CD4-positive, alpha-beta T cell treated with Interleukin-12 subunit alpha and Interleukin-12 subunit beta, for 1 hour (primary cell): ENCODE measurements at places on chromosomes 13 and 19.

DNA sequence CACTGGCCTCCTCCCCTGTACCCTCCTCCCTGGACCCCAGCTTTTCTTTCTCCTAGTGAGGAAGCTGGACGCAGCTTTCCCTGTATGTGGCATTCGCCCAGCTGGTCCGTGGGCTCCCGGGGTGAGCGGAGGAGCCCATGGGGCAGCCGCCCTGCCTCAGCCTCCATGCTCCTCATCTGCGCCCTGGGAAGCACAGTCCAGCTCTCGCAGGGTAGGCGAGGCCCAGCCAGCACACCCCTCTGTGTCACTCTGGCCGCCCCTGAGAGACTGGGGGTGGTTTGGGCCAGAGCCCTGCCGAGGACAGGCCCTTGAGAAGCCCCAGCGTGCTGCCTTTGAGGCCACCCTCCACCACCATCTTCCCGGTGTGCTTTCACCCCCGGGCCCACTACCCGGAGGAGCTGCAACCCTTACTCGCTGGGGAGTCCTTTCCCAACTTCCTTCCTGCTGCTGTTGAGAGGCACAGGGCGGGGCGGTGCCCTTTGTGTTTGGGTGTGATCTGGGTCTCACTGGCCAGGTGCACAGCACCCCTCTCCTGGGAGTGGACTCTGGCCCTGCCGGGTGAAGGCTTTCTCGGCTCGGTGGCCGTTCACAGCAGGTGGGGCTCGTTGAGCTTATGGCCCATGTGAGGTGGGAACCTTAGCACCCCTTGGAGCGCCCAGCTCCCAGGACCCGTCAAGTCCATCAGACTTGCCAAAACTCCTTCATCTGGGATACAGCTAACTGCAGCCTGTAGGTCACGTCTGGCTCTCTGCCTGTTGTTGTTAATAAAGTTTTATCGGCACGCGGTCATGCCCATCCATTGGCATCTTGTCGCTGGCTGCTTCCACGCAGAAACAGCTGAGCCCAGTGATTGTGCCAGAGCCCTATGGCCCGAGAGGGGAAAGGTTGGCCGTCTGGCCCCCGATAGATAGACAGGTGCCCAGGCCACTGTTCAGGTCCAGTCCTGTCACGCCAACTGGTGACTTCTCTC, 3.2 kb downstream of the NCLN start:
- DNase-seq = no peak

- peak; percentile 20 for DNase-seq
Measured at GRCh38 chr19:22783651-22784410, at the start of gene ZNF99. Gene ZNF99 (minus strand): TSS chr19:22784151. CDS start chr19:22784016, 135 bp downstream.

DNA sequence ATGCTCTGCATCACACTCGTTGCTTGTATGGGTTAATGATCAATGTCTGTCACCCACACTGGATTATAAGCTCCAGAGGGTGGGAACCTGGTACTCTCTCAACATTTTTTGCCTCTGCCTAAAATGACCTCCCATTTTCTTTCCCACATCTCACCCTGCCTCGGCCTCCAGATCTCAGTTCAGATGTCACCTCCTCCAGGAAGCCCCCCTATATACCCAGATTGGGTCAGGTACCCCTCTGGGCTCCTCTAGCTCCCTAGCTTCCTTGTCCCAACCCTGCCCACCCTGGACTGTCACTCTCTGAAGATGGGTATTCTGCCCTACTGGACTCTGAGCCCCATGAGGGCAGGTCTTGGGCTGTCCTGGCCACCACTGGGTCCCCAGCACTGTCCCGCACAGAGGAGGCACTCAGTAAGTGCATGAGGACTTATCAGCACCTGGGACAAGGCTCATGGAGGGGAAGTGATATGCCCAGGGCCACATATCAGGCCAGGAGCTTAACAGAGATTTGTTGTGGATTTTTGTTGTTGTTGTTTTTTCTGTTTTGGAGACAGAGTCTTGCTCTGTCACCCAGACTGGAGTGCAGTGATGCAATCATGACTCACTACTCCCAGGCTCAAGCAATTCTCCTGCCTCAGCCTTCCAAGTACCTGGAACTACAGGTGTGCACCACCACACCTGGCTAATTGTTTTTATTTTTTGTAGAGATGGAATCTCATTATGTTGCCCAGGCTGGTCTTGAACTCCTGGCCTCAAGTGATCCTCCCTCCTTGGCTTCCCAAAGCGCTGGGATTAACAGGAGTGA, 23.8 kb downstream of the PRKD2 start:
- no peak for DNase-seq

DNA sequence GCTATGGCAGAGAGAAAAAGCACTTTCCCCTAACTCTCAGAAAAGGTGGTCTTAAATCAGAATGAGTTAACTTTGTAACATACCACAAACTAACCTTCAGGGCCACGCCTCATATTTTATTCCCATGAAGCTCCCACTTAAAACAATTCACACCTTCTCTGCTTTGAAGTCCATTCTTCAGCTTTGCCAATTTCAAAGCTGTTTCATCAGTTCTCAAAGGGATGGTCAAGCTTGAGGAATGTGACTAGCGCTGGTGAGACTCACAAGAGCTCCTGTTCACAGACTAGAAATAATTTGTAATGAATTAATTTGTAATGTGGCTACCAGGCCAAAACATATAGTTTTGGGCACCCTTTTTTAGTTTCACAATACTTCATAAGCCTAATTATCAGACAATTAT, 68.2 kb downstream of the STK24 start:
- no peak for DNase-seq

DNA sequence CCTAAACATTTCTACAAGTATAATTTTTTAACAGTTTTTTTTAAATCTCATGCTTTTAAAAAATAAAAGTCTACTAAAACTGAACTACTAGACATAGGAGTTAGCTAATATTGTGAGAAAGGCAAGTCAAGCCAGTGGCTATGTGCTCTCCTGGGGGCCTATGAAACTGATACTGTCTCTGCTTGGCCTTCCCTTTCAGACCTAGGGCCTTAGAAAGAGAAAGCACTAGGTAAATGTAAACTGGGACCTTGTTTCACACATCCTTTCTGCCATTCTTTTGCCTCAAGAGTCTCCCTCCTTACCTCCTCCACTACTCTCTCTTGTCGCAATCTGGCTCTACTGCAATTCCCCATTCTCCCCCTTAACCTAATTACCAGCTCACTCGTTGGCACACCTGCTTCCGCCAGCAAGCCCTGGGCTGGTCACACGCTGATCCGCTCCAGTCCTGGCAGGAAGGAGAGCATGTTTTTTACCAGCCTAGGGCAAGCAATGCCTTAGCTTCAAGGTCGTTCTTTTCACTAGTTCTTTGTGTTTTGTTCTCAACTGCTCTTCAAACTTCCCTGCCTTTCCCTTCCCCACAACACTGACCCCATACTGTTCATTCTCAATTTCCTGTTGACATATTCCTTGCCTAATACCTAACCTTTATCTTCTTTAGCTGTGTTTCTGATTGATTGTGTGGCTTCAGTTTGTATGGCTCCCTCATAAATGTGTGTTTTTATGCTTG, 23.1 kb downstream of the TBC1D4 start:
- no peak for DNase-seq

- DNase-seq = peak; percentile 32
Measured at GRCh38 chr13:33033051-33033812, 17.0 kb downstream of the KL start.

DNA sequence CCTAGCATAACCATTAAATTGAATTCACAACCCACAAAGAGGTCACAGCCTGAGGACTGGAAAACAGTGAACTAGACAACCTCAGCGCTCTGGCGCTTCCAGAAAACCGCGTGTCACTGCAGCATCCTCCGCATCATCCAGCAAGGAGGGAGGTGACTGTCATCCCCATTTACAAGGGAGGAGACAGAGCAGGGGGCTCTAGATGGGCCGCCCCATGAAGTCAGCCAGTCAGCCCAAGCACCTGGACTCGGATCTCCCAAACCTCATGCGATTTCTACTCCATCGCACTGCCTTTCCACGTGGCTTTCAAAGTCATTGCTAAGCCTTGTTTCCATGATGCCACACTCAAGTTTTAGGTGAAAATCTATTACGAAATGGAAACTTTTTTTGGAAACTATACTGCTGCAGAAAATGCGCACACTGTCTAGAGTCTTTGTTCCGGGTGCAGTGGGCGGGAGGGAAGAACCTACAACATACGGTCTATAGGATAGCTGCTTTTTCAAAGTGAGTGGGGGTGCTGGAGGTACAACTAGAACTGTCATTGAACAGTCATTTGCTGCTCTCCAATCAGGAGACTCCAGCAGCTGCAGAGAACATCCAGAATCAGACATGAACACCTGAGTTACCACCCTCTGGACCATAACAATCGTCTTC, 2.8 kb downstream of the AP3D1 start:
- no peak for DNase-seq

DNA sequence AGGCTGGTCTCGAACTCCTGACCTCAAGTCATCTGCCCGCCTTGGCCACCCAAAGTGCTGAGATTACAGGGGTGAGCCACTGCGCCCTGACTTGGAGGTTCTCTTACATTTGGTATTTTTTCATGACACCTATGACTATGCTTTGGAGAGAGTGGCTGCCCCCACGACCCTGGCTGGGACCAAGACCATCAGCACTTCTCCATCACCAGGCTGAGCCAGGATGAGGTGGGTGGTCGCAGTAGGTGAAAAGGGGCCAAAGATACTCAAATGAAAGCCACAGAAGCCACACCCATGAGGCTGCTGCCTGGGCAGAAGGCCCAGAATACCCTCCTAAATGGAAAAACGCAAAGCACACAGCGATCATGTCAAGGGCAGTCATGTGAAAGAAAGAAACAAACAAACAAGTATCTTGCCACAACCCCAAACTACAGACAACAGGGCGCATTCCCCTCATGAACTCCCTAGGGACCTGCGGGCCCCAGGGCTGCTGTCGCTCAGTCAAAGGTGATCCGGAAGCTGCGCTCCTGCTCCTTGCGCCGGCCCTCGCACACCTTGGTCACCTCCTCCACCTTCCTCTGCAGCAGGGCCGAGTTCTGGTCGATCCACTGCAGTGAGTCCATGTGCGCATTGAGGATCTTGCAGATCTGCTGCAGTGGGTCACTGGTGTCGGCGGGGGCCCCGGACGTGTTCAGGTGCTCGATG, 11.2 kb upstream of the IL4I1 start:
- DNase-seq = no peak

DNA sequence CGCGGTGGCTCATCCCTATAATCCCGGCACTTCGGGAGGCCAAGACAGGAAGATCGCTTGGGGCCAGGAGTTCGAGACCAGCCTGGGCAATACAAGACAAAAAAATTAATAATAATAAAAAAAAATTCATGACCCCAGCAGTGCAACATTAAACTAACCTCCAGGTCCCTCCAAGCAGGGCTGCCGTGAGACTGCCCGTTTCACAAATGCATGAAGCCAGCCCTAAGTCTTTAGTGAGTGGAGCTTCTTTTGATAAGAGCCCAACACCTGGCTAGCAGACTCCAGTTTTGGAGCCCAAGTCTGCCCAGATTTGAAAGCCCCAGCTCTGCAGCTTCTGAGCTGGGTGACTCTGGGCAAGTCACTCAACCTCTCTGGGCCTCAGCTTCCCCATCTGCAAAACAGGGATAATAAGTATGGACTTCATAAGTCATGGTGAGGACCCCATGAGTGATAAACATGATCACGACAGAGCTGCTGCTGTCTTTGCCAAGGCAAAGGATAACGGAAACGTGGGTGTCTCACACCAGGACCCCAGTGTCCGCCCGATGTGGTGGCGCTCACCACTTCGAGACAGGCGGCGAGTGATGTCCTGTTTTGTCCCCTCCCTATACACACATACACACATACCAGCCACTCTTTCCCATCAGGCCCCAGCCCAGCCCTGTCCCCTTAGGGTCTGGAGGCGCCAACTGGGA, 38.4 kb upstream of the NANOS3 start:
- no peak for DNase-seq

GRCh38 chr19:39737351-39737750, 478 bp downstream of the CLC start:
- DNase-seq = no peak

GRCh38 chr13:111952032-111952431, 114.9 kb upstream of the SOX1 start:
- DNase-seq = no peak

GRCh38 chr19:15268928-15269253, 36.6 kb upstream of the EPHX3 start:
- no peak for DNase-seq

- DNase-seq = peak; percentile 97
Measured at GRCh38 chr19:16495982-16496612, at the start of the genes C19orf44 and CALR3. Gene C19orf44 (plus strand): TSS chr19:16496394. CDS start chr19:16500793, 4,399 bp downstream. Gene CALR3 (minus strand): TSS chr19:16496167. CDS start chr19:16496129, 38 bp downstream.

GRCh38 chr13:100543872-100544602, 44.6 kb downstream of the GGACT start:
- DNase-seq = no peak

GRCh38 chr13:101915331-101915730, 462.9 kb downstream of the ITGBL1 start:
- no peak for DNase-seq

DNA sequence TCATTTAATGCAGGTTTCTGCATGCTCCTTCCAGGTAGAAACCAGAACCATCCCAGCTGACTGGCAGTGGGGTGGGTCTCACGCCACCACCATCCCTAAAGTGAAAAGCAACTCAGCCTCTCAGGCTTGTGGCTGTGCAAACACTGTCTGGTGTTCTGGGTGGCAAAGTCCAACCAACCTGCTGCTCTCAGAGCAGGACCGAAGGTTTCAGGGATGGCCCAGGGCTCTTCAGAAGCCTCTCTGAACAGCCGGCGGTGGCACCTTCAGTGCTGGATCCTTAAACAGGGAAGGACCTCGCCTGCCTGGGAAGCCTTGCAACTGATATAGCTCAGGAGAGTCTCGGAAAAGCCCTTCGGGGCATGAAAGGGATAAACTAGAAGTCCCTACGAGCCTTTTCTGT, 100.8 kb downstream of the COL4A1 start:
- no peak for DNase-seq

- DNase-seq = peak; percentile 55
Measured at GRCh38 chr19:10718205-10719196, 622 bp downstream of the DNM2 start.

DNA sequence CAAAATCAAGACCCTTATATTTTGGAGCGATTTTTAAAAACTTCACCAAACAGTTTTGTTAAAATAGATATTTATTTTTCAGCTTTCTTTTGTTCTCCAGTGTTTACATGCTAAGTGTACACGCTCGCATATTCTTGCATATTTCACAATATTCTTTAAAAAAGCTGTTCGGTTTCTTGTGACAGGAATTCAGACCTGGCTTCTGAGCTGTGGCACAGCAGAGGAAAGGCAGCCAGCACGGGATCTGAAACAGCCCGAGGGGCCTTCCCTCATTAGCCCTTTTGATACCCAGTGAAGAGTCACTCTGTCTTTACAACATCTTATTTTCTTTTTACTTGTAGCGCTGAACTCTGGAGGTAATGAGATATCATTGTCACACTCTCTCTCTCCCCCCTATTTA, 234.0 kb downstream of the B3GLCT start:
- no peak for DNase-seq

DNA sequence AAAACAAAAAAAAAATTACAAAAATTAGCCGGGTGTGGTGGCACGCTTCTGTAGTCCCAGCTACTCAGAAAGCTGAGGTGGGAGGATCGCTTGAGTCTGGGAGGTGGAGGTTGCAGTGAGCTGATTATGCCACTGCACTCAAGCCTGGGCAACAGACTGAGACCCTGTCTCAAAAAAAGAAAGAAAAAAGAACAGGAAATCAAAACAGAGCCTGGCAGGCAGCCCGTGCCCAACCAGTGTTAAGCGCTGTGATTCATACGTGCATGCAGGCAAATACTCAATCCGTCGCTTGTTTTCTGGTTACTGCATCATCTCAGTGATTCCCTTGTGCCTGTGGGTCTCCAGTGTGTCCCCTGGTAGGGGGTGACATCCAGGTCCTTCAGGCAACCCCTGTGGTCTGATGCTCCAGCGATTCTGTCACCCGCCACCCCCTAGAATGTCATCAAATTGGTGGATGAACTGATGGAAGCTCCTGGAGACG, 18.1 kb downstream of the DDX39A start:
- peak; percentile 48 for DNase-seq

GRCh38 chr13:111484959-111485358, 164.5 kb downstream of the TEX29 start:
- DNase-seq = no peak

- peak; percentile 15 for DNase-seq
Measured at GRCh38 chr19:11737964-11738745, 591 bp downstream of the ZNF823 start.
